ENCODE measurements at places on chromosomes 4 and X. TPM values are rescaled to one million over a fixed set of nuclear protein-coding genes. Genes with fewer than 3 reads are reported as not detected.

- no peak for DNase-seq
Measured at GRCh38 chrX:40966213-40966820, 118.9 kb upstream of the USP9X start.

DNA sequence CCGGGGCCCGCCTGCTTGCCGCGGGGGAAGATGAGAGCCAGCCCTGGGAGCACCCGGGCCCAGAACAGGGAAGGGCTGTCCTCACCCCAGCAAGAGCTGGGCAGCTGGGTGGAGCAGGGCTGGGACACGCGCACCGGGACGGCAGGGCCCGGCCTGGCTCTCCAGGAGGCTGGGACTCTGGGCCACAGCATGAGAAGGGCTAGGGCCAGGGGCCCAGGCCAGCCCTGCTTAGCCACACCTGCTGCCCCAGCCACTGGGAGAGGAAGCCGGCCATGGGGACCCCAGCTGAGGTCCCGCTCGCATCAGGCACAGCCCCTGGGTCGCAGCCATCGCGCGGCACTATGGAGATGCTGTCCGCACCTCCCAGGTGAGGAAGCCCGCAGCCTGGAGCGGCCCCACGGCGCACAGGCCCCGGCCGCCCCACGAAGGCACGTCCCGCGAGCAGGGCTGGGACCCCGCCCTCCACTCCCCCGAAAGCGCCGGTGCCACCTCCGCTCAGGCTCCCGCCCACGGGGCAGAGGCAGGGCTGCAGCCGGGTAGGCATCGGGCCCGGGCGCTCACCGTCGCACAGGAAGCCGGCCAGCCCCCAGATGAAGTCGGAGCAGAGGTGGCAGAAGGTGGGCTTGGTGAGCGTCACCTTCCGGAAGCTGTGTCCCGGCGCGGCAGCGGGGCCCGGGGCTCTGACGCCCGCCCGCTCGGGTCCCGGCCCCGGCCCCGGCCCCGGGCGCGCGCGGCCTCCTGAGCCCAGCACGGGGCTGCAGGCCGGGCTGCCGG lies 531 bp downstream of the DGKQ start:
- DNase-seq: peak; percentile 59

DNA sequence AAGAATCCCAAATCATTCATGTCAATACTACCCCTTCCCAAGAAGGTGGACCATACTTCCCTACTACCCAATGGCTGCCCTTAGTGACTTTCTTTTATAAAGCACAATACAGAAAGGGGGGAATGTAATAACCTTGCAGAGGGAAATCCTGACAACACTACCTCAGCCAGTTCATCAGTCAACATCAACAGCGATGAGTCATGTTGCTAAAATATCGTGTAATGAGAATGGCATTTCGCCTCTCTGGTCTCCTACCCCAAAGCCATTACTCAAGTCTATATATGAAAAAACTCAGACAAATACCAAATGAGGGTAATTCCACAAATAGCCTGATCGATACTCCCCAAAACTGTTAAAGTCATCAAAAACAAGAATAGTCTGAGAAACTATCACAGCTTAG lies 3.3 kb upstream of the MAGEA8 start:
- DNase-seq: no peak

Gene RIBC1
- total RNA-seq: 0.62 TPM

DNA sequence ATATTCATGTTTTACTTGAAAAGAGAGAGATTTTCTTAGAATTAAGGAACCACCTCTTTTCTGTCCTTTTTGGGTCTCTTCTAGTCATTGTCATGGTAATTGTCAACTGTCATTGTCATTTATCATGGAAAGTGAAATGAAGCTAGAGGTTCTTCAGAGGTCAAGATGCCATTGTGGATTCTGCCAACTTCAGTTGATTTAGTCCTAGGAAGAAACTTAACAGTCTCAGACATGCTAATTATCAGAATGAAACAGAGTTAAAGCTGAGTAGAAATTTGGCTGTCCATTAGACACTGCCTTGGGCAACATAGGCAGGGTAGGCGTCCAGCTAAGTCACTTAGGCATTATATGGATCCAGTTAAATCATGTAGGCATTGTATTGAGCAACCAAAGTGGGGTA lies 796.1 kb upstream of the ADGRL3 start:
- DNase-seq: no peak

DNA sequence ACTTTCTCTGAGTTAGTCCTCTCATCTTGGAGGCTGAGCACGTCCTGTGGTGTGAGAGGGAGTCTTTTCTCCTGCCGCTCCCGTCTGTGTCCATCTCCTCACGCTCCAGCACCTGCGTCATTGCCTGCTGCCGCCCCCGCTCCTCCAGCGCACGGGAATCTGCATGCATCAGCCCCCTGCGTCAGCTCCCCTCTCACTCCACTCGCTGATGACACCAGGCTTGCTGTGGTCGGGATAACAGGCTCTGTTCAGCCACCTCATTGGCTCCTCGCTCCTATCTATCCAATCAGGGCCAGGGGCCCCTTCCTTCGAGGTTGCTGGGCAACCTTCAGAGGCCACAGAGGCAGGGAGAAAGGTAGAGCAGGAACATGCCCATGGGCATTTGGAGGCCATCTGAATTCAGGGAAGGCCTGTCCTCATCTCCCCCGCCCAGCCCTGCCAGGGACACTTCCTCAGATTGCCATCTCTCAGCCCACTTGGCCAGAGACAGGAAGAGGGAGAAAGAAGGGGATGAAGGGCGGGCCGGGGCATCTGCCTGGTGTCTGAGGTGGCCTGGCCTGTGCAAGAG lies 9.3 kb downstream of the ZNF185 start:
- peak; percentile 82 for DNase-seq

DNA sequence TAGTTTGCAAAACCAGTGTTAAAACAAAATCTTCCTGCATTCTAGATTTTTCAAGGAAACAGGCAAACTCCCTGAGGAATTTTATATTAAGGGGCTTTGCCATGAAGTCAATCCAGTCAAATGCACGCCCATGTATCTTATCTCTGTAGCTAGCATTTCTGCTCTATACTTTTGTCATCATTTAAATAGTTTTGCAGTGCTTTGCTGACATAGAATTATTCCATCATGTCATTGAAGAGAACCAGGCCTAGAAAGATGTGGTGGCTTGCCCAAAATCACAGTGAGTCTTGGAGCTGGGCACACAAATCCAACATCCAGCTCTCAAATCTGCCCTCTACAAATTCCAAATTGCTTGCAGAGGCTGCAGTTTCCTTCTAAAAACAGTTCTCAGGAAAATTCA lies 66.7 kb upstream of the LNX1 start:
- no peak for DNase-seq

Gene NHSL2
- total RNA-seq: 4.0 TPM

Gene PSMD10
- 113 TPM for total RNA-seq

DNA sequence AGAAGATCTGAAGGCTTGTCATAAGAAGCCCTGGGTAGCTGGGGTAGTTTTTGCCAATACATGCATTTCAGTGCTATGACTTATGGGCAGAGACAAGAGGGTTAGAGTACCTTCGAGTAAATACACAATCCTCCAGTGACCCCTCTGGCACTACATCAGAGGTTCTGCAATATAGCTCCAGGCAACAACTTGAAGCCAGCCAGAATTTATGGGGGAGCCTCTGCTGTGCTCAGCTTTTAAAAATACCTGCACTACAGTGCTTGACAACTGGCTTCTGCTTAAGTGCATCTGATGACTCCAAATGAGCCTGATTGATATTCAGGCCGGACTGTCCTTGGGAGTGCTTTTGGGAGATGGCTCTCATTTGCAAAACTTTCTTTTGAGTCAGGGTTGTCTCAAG lies 44.9 kb upstream of the SMAD1 start:
- no peak for DNase-seq

DNA sequence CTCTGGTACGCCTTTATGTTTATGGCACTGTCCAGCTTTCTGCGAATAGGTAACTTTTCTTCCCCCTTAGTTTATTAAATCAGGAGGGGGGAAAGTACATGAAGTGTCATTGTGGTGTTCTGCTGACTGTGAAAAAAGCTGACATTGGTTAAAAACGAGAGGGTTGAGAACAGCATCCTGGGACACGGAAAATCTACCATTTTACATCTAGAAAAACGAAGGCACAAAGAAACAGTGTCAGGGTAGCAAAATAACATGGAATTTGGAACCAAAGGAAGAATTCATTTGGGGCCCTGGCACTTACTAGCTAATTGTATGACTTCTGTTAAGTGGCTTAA lies 1.2 kb upstream of the AMOT start:
- no peak for DNase-seq

Gene SPANXD
- total RNA-seq: not detected

- DNase-seq: no peak
Measured at GRCh38 chrX:40418813-40419195, 162.0 kb upstream of the ATP6AP2 start.

- DNase-seq: no peak
Measured at GRCh38 chr4:76709772-76710090, 188.2 kb downstream of the SOWAHB start.

DNA sequence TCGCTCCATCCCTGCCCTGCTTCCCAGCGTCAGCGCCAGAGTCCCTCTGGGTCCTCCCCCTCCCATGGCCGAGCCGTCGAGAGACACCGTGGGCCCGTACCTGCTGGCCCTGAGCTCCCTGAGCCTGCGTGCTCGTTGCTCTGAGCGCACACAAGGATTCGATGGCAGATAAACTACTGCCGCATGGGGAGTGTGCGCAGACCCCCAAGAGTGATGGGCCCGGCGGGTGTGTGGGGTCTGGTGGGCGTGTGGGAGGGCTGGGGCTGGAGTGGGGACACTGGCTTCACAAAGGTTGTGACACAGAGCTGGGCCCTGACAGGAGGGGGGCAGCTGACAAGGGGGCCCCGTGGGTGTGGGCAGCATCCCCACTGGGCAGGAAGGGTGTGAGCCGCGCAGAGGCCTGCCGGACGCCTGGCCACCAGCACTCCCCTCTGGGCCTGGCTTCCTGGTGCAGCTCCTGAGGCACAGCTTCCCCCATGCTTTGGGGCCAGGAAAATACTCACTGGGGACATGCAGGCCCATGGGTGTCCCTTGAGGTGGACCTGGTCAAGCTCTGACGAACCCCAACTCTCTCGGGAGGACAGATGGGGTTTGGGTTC lies 4.8 kb upstream of the RGS12 start:
- DNase-seq: no peak

DNA sequence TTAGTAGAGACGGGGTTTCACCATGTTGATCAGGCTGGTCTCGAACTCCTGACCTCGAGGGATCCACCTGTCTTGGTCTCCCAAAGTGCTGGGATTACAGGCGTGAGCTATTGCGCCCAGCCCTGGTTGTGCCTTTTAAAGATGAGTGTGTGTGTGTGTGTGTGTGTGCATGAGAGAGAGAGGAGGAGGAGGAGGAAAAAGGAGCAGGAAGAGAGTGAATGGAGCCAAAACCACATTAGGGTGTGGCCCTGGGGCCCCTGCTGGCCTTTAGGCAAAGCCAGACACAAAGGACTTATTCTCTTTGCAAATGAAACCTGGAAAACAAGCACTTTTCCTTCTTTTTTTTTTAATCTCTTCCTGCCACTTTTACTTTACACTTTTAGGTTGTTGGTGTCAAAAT lies 48.2 kb upstream of the KLF3 start:
- no peak for DNase-seq

- no peak for DNase-seq
Measured at GRCh38 chr4:21901281-21901680, 47.3 kb downstream of the KCNIP4 start.

- no peak for DNase-seq
Measured at GRCh38 chr4:30181918-30182317, 538.3 kb upstream of the PCDH7 start.

- DNase-seq: no peak
Measured at GRCh38 chr4:100738196-100739165, 220.7 kb upstream of the EMCN start.

- DNase-seq: no peak
Measured at GRCh38 chr4:56240554-56241174, 146.6 kb downstream of the AASDH start.

GRCh38 chr4:77994194-77994721 lies 62.9 kb upstream of the FRAS1 start:
- peak; percentile 85 for DNase-seq

GRCh38 chrX:12153741-12154140 lies 15.5 kb downstream of the FRMPD4 start:
- DNase-seq: no peak

Gene ZFP42
- 36.4 TPM for total RNA-seq

GRCh38 chr4:47652092-47652491 lies 167.0 kb downstream of the ATP10D start:
- no peak for DNase-seq

DNA sequence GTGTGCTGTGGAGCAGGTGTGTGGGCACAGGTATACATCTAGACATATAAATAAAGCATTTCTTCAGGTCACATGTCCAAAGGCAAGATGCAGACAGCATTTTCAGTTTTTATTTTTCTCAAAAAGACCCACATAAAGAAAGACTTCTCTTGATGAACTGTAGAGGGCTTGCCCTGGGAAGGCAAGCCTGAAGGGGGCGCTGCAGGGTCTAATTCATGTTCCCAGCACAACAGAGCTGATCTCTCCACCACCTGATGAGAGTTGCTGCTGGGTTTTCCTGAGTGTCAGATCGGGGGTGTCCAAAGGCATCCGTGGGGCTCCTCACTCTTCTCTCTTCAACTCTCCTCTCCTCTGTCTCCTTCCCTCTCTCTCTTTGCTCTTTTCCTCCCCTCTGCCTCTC lies 26.6 kb downstream of the ADRA2C start:
- DNase-seq: peak; percentile 82

DNA sequence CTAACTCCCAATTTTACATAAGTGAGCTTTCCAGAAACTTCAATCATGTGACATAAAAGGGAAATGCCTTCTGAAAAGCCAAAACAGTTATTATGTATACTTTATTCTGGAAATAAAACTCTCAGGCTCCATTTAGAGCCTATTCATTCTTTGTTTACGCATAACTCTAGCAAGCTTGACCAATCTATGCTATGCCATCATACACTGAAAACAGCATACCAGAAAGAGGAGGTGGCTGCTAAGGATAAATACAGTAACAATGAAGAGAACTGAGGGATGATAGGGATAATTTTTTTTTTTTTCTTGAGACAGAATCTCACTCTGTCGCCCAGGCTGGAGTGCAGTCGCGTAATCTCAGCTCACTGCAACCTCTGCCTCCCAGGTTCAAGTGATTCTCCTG lies 24.4 kb downstream of the CDKL2 start:
- no peak for DNase-seq

DNA sequence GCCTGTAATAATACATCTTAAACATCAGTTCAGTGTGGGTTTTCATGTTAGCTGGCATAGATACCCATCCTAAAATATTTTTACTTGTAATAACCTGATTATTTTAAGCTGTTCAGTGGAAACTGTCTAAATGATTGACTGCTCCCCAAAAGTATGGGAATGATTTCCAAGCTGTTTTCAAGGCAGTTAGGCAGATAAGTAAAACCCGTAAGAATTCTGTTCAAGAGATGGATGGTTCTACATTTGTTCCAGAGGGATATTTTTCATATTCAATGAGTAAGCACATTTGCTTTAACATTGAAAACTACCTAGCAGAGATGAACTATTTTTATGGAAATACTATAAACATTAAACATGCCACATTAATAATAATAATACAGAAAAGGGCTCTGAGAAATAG lies 161.1 kb downstream of the UNC5C start:
- DNase-seq: no peak

- DNase-seq: no peak
Measured at GRCh38 chrX:153768311-153769157, 4.5 kb downstream of the PLXNB3 start.

- no peak for DNase-seq
Measured at GRCh38 chr4:14180983-14181601, 553.6 kb upstream of the BOD1L1 start.

Gene CTAG1B
- not detected for total RNA-seq

GRCh38 chr4:169934794-169935429 lies 91.3 kb downstream of the MFAP3L start:
- DNase-seq: peak; percentile 75

Gene PAGE1
- not detected for total RNA-seq

Gene TBX22
- 0.53 TPM for total RNA-seq

GRCh38 chr4:141133999-141134995 lies 1.0 kb upstream of the RNF150 start:
- no peak for DNase-seq

All from neural progenitor cell (in vitro differentiated cells).